ENCODE measurements at places on chromosomes 12 and 14. TPM values are rescaled to one million over a fixed set of nuclear protein-coding genes. Genes with fewer than 3 reads are reported as not detected.
A peak's percentile ranks its signal among the peaks of the same experiment; 100 is the strongest.

GRCh38 chr14:71754422-71755095 lies 177.7 kb upstream of the RGS6 start:
- no peaks in the 10 kb centered on the region for H3K27me3 ChIP-seq
- DNase-seq: no peak
- H3K36me3 ChIP-seq: no peaks in the 10 kb centered on the region
- H3K4me3 ChIP-seq: no peak overlapping the region

The RTL1 gene
- total RNA-seq: not detected

The PCNX4 gene
- total RNA-seq: 74.7 TPM

GRCh38 chr12:6563448-6564050 lies 4.5 kb downstream of the NOP2 start:
- no peak overlapping the region for H3K4me3 ChIP-seq
- no peaks in the 10 kb centered on the region for H3K4me1 ChIP-seq
- H3K36me3 ChIP-seq: peaks cover 27% of the 10 kb centered on the region
- H3K27ac ChIP-seq: no peak overlapping the region
- peak; percentile 61 for DNase-seq

DNA sequence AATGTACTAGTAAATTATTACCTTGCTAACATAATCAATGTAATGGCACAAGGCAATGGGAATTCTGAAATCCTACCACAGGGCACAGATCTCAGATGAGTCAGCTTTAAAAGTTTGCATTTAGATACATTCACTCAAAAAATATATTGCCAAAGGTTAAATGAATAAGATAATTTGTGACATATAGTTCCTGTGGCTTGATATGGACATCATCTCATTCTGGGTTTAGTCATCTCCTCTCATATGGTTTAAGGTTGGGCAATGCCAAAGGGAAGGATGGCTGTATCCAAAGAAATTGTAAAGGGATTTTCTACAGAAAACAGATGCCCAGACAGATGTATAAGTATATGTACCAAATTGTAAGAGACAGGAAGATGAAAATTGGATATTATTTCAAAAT lies 1065.0 kb downstream of the LRFN5 start:
- DNase-seq: no peak
- H3K36me3 ChIP-seq: no peaks in the 10 kb centered on the region
- H3K27ac ChIP-seq: no peak overlapping the region

DNA sequence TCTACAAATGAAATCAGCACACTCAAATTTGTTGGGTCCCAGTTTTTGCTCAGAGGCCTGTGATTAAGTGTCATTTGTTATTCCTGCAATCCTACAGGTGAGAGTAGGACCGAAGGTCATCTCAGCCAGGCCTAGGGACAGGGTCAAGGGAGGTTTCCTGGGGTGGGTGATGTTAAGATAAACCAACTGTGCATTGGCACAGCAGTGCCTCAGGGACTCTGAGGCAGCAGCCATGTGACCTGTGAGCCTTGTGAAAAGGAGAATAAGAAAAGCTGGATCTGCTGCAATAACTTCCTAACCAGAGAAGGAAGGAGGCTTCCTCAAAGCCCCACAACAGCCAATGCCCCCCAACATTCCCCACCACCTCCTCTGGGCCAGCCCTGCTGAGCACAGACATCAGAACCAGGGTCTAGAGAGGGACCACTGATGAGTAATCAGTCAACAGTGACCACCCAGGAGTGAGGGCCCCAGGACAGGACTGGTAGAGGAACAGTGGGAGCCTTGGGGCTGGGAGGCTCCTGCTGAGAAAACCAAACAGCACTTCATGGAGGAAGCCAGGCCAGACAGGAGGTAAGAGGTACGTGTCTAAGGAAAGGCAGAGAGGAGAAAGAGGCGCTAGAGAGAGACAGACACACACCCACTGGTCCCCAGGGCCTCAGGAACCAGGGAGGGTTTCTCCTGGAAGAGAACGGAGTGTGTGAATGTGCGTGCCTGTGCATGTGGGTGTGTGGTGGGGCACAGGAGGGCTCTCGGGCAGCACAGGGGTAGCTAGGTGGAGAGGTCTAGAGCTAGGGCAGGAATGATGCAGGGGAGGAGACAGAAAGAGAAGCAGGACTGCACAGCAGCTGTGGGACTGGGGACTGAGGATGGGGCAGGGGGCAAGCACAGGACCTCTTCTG lies 82.4 kb downstream of the ITPK1 start:
- H3K27ac ChIP-seq: peak overlapping the region; percentile 95

DNA sequence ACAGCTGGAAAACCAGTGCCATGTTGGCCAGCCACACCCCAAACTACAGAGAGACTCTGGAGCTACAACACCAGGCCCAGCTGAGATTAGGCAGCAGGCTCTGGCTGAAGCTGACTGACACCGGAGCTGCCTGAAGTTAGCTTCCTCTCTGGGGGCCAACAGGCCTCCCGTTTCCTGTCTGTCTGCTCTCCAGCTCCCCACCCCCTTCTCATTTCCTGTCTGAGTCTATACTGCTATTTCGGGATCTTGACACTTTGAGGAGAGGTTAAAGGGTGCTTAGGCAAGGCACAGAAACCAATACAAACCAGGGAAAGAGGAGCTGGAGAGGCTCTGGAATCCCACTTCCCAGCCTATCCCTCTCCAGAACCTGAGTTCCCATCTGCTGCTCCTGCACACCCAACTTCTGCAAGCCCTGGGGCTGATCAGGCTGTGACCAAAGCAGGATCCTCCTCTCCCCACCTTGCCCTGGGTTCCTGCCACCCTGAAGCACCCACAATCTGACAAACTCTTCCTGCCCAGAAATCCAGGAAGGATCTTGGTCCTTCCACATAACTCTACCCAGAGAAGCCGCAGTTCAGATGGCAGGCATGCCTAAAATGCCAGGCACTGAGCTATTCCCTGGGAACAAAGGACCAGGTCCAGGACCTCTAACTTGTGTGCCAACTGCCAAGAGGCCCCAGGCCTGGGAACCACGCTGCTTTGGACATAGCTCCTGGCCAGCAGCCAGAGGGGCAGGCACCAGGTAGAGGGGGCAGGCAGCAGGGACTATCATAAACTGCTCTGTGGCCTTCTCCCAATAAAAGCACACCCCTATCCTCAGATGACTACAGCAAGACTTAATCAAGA lies 39.9 kb downstream of the PRPF40B start:
- H3K4me1 ChIP-seq: peaks cover 61% of the 10 kb centered on the region
- H3K27me3 ChIP-seq: no peaks in the 10 kb centered on the region
- peak overlapping the region; percentile 96 for H3K27ac ChIP-seq
- no peaks in the 10 kb centered on the region for H3K36me3 ChIP-seq
- no peak for DNase-seq

GRCh38 chr12:26334621-26335124 lies 139.3 kb downstream of the SSPN start:
- no peak overlapping the region for H3K4me3 ChIP-seq
- H3K4me1 ChIP-seq: no peaks in the 10 kb centered on the region
- H3K27me3 ChIP-seq: no peaks in the 10 kb centered on the region
- DNase-seq: no peak
- H3K36me3 ChIP-seq: peaks cover 8% of the 10 kb centered on the region

DNA sequence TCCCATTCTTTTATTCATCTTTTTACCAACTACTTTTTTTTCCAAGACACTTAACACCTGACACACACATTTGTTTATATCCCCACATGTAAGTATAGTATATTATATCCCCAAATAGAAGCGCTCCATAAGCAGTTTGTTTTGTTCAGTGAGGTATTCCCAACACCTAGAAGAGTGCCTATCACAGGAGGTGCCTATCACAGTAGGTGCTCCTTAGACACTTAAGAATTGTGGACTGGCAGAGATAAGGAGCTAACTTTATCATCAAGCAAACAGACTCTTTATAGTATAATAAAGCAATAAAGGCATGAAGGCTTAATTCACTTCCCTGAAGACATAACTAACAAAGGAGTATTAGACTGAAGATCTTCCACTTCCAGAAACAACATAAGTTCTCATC lies 29.1 kb downstream of the OSBPL8 start:
- no peaks in the 10 kb centered on the region for H3K27me3 ChIP-seq
- H3K4me3 ChIP-seq: no peak overlapping the region
- no peaks in the 10 kb centered on the region for H3K36me3 ChIP-seq
- H3K27ac ChIP-seq: no peak overlapping the region
- H3K4me1 ChIP-seq: no peaks in the 10 kb centered on the region

Data from tibial nerve (tissue), 4 donors.